ENCODE measurements at places on chromosomes 2 and 18. TPM values are rescaled to one million over a fixed set of nuclear protein-coding genes. Genes with fewer than 3 reads are reported as not detected.

Gene TTLL4
- total RNA-seq: 34.4 TPM

Gene CERKL
- 0.07 TPM for total RNA-seq

DNA sequence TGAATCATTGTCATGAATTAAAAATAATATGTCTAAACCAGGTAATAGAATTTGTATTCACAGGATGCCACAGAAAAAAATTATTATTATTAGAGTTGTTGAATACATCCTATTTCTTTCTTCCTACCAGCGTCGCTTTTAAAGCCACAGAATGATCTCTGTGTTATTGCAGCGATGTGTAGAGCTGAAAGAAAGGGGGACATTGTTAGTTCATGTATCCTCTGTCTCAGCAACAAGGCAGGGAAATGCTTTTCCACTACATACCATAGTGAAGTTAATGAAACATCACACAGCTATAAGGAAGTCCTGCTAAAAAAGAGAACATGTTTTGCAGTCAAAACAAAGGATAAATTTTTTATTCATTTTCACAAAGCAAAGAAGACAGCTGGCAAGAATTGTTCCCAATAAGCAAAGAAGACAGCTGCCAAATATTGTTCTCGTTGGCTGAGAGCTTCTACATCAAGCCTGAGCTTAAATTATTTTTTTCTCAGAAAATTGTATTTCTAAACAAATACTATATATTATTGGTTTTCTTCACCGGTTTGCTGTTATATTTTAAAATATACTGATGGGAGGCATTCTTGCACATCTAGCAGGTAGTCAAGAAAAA lies 1234.4 kb downstream of the SUCLG1 start:
- no peak for DNase-seq

DNA sequence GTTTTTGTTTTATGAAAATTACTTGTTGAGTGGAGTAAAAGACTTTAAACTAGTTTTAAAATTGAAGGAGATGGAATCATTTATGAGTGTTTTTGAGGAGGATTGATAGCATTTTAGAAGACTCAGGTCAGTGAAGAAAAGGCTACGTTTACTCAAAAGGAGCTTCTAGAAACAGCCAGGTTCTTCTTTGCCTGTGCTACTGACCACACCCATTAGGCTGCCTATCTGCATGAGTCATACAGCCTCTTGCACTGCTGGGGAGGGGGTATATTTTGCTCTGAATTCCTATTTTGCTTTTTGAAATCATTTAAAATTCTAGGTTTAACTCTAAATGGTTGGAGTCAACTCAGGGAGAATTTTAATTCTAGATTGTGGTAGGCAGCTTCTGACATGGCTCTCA lies 22.3 kb downstream of the EFEMP1 start:
- no peak for DNase-seq

Gene AMER3
- not detected for total RNA-seq

DNA sequence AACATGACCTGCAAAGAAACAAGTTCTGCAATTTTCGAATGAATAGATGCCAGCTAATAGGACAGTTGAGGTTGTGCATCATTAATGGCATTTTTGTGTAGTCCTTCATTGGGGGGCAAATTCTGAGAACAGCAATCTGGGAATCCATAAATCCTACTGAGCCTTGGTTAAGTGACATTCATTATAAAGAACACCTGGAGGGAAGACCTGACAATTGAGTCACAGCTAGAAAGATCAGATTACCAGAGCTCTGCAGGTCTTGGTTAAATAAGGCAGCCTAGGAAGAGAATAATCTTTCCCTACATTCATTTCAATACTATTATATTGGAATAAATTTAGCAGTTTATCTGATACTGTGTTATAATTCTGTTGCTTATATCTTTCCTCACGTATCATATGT lies 14.3 kb downstream of the KCNH7 start:
- DNase-seq: no peak

Gene HRH4
- 0.10 TPM for total RNA-seq

Gene ATP6V1C2
- 0.21 TPM for total RNA-seq

- DNase-seq: no peak
Measured at GRCh38 chr2:152431370-152432098, 96.6 kb downstream of the FMNL2 start.

GRCh38 chr2:112812318-112813267 lies 24.0 kb downstream of the IL1B start:
- DNase-seq: no peak

- no peak for DNase-seq
Measured at GRCh38 chr2:169716238-169716886, 17.3 kb upstream of the KLHL23 start.

GRCh38 chr2:113273981-113274380 lies 4.7 kb downstream of the PAX8 start:
- no peak for DNase-seq

- DNase-seq: no peak
Measured at GRCh38 chr2:127577208-127577475, 41.7 kb downstream of the MYO7B start.

- no peak for DNase-seq
Measured at GRCh38 chr2:222483513-222484039, 59.2 kb downstream of the SGPP2 start.

Gene LHCGR
- not detected for total RNA-seq

Gene ADI1
- 26.4 TPM for total RNA-seq

GRCh38 chr2:46995844-46996243 lies 80.2 kb upstream of the MCFD2 start:
- no peak for DNase-seq

GRCh38 chr2:170369894-170370293 lies 191.9 kb downstream of the MYO3B start:
- DNase-seq: no peak

GRCh38 chr2:43831543-43832294 lies 6.9 kb downstream of the ABCG5 start:
- DNase-seq: no peak

DNA sequence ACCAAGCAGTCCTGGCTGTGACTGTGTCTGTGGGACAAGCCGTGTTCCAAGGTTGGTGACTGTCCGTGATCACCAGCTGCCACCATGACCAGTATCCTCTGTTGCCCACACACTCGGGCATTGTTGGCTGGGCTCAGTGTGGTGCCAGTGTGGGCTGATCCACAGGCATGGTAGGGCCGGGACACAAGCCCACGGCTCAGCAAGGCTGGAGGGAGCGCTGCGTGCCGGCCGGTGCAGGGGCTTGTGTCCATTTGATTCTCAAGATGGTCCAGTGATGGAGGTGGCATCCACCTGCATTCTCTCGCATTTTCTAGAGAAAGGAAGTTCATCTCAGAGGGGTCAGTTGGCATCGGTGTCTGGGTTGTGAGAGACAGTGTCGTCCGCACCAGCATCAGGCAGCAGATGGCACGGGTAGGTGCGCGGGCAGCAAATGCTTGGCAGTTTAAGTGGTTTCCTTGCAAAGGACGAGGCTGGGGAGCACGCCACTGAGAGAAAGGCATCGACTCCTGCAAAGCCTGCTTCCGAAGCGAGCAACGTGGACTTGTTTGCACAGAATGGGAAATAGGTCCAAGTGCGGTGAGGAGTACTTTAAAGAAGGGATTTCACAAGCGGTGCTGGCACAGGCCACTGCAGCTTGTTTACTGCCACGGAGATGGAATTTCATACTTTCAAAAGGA lies 20.9 kb downstream of the TWIST2 start:
- no peak for DNase-seq

- no peak for DNase-seq
Measured at GRCh38 chr2:240713071-240713927, 21.6 kb downstream of the AQP12A start.

- no peak for DNase-seq
Measured at GRCh38 chr2:73223821-73224220, 9.2 kb downstream of the PRADC1 start.

DNA sequence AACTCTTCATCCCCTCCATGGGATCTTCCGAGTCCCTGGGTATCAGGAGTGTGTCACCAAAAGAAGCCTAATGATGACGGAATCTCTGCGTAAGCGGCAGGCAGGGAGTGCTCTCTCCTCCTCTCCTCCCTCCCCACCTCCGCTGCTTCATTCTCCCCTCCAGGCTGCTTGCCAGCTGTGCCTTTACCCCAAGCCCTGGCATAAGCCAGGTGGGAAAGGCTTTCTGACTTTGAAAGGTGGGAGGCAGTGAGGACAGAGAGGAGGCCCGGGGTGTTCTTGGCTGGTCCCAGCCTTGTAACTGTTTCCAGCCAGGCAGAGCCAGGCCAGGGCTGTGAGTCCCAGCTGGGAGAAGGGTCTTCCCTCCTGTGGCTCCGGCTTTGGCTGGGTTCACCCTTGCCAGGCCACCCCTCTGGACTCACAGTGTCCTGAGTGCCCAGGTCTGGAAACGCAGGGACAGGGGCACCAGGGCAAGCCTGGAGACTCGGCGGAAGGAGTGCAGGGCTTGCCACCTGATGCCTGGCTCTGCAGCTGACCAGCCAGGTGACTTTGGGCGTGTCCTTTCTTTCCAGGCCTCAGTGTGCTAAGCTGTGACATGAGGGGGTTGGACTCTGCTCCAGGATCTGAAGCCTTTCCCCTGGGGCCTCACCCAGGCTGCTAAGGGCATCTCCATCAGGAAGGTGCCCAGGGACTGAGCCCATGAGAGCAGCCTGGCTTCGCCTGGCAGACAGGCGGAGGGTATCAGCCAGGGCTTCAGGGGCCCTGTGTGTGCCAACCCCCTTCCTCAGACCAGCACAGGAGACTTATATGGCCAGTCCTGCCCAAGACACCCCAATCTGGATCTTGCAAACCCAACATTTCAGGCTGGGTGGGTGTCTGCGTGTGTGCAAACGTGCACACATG lies 32.7 kb upstream of the HPCAL1 start:
- no peak for DNase-seq

GRCh38 chr2:147800316-147800715 lies 44.5 kb upstream of the ACVR2A start:
- no peak for DNase-seq

DNA sequence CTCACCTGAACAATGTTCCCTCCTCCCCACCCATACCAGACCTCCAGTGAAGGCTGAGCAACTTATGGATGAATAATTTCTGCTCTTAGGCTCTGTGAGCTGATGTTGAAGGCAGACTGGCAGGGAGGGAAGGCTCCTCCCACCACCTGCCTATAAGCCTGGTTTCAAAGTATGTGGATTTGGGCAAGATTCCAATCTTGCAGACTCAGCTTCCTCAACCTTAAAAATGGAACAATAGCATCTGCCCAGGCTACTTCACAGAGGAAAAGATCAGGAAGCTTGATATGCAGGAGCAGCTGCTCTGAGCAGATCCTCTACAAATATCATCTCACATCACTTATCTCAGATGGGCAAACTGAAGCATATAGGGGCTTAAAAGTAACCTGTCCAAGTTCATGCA lies 112.2 kb downstream of the ZFP36L2 start:
- no peak for DNase-seq

GRCh38 chr2:165902934-165903333 lies 50.6 kb downstream of the TTC21B start:
- no peak for DNase-seq

DNA sequence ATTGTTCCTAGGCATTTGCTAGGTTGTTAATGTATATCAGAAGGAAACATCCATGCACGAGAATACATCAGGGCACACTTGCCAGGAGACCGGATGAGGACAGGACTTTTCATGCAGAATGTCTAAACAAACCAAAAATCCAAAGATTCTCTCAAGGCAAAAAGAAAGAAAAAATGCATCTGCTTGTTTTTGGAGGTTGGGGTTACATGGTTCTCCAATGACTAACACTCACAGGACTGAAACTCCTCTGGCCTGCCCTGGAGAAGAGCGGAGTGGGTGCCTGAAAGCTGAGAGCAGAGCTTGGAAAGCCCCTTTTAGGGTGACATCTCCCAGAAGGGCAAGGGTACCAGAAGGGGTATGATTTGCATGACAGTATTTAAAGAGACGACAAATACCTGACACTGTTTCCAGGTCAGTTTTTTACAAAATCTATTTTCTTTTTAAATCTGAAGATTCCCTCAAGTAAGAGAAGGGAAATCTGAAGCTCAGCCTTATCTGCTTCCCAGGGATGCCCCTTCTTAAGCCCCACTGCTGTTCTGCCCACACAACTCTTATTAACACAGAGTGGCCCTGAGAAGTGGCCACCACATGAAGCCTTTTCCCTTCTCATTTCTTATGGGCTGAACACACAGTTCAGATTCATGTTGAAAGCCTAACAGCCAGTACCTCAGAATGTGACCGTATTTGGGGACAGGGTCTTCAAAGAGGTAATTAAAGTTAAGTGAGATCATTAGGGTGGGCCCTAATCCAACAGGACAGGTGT lies 216.4 kb downstream of the STK39 start:
- DNase-seq: peak; percentile 37

DNA sequence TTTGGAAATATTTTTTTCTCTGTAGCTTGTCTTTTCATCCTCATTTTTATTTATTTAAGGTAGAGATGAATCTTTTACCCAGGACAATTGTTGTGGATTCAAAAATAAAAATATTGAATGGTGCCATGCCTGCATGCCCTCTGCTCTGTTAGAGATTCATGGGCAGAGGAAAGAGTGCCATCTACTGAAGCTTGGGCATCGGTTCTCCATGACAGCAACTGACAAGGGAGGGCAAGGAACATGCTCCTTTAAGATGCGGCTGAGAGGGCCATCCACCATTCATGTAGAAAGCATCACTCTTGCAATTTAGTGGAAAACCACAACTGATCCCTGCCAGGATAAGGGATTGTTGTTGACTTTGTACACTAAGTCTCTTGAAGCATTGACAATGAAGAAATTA lies 79.9 kb downstream of the PARD3B start:
- no peak for DNase-seq

GRCh38 chr2:172131713-172132555 lies 29.2 kb upstream of the DLX2 start:
- no peak for DNase-seq

DNA sequence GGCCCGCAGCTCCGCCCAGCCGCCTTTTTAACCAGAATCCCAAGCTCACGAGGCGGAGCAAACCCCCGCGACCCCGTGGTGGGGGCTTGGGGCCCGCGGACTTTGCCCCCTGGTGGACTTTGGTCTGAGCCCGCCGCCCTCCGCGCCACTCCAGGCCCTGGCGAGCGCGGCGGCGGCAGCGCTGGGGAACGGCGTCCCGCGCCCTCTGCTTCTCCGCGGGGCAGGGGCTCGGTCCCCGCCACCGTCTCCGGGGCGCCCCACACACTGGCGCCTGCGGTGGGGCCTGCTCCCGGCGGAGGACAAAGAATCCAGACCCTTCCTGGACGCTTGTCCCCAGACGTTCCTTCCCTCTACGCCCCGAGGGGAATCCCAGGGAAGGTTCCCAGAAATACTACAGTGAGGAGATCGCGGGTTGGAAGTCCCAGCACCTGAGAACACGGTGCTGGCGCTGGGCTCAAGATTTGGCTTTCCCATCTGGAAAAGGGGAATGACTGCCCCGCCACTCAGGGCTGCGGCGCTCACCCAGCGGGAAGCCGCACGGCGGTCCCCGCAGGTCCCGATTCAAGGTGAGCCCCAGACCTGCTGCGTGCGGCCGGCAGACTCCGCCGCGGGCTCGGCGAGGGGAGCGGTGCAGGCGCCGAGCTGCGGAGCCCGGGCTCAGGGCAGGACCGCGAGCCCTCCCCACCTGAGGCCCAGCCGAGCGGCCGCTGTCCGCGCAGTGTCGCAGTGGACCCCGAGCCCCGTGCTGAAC lies at the start of gene HAAO:
Gene HAAO, minus strand, starts transcription at position 1 of the 751 bp plus-strand sequence. CDS start 47 bp downstream, outside the sequence.
- peak; percentile 29 for DNase-seq
